ENCODE measurements at places on chromosomes 13 and 19.

DNA sequence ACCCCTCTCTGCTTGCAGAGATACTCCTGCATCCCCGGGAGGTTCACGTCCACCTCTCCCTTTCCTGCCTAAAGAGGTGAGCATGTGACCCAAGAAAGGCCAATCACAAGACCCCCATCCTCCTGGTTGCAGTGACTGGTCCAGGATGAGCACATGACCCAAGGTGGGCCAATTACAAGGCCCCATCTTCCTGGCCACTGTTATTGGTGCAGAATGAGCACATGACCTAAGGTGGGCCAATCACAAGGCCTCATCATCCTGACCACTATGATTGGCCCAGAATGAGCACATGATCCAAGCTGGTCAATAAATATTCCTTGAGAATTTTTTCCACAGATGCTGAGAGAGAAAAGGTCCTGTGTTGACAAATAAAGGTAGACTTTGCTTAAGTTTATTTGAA lies 350.7 kb downstream of the EFNB2 start:
- DNase-seq, result no peak

GRCh38 chr19:39941615-39942365 lies 7.4 kb upstream of the FCGBP start:
- DNase-seq, result peak; percentile 24

DNA sequence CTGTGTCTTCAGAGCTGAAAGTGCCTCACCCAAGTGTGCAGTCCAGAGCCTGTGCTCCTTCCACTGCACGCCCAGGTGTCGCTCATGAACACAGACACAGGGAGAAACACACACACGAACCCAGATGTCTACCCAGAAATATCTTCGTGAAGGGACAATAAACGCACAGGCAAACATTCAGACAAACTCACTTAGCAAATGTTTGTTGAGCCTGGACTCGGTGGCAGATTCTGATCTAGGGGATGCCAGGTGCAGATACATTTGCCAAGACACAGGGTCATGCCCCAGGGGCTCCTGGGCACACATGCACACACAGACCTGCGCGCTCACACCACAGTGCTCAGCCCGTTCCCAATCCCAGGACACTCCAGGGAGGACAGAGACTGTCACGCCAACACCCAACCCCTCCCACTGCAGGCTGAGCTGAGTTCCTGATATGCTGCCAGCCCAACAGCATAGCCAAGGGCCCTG lies 31.9 kb downstream of the SCGB2B2 start:
- no peak for DNase-seq

DNA sequence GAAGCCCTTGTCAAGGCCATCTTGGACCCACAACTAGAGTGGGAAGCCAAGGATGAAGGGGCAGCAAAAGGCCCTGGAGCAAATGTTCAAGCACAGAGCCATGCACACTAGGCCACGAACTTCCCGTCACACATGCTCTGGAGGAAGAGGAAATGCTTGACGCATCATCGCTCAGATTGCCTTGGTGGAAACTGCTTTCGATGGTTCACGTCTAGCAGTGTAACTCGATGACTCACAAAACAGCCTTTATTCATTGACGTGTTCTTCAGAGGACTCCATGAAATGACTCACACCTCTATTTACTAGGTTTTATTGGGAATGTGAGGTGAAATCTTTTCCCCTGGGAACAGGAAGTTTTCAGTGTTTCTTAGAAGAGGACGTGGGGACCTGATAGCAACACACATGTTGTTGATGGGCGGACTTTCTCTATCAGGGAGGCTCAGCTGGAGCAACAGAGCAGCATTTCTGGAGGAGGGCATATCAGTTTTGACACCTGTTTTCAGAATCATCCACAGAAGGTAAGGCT lies 79.8 kb upstream of the FLT1 start:
- peak; percentile 34 for DNase-seq

GRCh38 chr13:52010890-52011631 lies at the start of gene ATP7B:
Gene ATP7B (minus strand): TSS chr13:52011450. CDS start chr13:52011337, 113 bp downstream.
- no peak for DNase-seq

DNA sequence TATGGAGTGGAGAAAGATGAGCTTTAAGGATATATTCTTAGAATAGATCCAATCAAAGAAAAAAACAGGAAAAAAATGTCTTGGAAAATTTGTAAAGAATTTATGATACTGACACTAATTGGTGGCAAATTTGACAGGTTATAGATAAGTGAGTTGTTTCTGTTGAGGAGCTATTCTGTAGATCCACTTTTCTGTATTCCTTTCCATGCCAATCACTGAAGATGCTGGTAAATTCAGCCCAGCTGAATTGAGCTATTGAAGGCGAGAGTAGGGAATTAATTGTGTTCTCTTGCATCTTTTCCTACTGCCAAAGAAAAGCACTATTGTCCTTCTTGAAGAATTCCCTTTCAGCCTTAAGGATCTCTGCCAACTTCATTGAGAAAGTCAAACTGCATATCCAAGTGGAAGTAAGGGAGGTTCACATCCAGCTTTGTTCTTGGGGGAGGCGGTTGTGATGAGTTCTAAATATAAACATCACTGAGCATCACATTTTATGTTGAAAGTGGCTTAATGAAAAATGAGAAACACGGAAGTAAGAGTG lies 113.1 kb downstream of the PCDH9 start:
- DNase-seq, result no peak

- no peak for DNase-seq
These were observed 108.8 kb downstream of the SIPA1L3 start for GRCh38 chr19:38015761-38016160.

- no peak for DNase-seq
These were observed 39.7 kb upstream of the PEPD start for GRCh38 chr19:33561261-33561660.

DNA sequence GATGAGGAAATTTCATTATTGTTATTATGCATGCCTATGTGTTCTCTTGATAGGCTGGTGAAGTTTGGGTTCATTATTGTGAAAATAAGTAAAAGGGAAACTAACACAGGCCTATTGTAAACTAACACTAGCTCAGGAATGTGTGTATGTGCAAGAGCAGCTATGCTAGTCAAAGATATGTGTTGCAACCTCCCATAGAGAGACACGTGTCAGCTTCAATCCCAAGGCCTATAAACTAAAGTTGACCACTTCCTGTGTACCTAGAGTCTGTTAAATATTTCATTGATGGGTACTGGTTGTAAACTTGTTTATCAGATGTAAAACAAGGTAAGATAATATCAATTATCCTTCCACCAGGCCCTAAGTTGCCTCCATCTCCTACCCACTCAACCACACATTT lies 44.7 kb upstream of the ZNF30 start:
- no peak for DNase-seq

DNA sequence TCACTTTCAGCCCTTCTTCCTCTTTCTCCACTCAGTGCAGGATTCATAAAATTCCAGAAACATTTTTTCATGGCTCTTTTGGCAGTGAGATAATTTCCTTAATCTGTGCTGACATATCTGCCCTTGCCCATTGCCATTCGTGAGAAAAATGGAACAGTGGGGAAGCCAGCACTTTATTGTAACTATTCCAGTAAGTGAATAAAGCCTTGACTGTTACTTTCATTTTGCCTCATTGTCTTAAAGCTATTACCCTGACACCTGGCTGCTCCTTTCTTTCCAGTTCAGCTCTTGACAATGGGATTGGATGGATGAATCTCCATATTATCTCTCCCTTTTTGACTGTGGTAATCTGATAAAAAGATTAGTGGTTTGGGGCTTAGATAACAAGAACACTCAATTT lies 1068.1 kb upstream of the PCDH20 start:
- DNase-seq, result no peak

GRCh38 chr19:47582320-47582909 lies 9.5 kb upstream of the ZNF541 start:
- no peak for DNase-seq

DNA sequence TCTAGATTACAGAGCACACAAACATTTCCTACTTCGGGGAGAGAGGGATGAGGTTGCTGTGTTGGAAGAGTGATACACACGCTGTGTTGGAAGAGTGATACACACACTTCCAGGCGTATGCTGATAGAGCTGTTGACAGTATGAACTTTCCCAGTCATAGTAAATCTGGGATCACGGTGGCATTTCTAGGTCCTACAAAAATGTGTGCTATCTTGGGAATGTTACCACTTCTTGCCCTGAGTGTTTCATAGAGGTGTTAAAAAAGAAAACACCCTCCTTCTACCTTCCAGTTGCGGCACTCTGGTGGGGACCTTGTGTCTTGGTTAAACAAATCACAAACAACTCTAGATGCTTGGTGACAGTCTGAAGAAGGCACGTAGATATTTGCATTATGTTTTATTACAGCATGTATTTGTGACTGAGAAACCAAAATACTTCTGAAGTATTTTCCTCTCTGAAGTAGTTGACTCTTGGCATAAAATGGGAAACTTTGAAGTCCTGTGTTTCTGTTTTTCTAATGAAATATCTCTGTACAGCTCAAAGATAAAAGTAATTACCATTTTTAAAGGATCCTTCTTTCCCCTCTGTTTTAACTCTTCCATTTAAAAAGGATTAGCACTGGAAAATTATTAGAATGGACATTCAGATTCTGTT lies 52.5 kb downstream of the ARHGAP35 start:
- no peak for DNase-seq

DNA sequence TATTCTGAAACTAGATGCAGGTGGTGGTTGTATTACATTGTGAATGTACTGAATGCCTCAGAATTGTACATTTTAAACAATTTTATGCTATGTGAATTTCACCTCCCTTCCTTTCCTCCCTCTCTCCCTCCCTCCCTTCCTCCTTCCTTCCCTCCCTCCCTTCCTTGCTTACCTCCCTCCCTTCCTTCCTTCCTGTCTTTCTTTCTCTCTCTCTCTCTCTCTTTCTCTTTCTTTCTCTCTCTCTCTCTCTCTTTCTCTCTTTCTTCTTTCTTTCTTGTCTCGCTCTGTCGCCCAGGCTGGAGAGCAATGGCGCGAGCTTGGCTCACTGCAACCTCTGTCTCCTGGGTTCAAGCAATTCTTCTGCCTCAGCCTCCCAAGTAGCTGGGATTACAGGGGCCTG lies 37.2 kb downstream of the IER2 start:
- no peak for DNase-seq

DNA sequence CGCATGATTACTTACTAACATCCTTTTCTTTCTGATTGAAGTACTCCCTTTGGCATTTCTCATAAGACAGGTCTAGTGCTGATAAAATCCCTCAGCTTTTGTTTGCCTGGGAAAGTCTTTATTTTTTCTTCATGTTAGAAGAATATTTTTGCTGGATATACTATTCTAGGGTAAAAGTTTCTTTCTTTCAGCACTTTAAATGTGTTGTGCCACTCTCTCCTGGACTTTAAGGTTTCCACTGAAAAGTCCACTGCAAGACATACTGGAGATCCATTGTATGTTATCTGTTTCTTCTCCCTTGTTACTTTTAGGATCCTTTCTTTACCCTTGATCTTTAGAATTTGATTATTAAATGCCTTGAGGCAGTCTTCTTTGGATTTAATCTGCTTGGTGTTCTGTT lies 796.7 kb downstream of the UQCRFS1 start:
- no peak for DNase-seq

DNA sequence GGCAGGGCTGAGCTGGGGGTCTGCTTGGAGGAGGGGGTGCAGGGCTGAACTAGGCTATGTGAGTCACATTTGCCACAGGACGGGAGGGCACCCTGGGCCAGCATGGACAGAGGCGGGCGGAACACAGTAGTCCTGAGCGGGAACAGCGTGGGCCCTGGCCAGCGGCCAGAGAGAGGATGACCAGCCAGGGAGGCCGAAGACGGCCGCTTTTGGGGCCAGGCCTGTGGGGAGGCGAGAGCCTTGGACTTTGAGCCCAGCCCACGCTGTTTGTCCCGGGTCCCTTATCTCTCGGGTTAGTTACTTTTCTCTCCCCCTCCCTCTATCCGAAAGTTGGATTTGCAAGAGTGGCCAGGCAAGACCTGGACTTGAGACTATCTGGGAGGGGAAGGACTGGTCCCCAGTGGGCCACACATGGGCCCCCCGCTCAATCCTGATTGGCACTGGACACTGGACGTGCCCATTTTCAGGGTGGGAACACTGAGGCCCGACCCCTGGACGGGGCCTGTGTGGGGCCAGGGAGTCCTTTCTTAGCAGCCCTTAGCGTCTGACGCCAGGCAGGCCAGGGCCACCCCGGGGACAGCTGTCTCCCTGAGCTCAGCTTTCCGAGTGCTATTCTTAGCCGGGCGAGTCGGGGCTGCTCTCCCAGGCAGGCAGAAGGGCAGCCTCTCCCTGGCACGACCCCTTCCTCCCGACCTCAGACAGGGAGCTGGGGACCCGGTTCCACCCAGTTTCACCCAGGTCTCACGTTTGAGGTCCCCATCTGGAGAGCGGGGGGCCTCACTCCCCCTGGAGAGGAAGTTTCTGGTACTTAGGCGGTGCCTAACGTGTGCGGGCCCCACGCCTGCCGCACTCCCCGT lies 833 bp downstream of the GAMT start:
- DNase-seq, result no peak

DNA sequence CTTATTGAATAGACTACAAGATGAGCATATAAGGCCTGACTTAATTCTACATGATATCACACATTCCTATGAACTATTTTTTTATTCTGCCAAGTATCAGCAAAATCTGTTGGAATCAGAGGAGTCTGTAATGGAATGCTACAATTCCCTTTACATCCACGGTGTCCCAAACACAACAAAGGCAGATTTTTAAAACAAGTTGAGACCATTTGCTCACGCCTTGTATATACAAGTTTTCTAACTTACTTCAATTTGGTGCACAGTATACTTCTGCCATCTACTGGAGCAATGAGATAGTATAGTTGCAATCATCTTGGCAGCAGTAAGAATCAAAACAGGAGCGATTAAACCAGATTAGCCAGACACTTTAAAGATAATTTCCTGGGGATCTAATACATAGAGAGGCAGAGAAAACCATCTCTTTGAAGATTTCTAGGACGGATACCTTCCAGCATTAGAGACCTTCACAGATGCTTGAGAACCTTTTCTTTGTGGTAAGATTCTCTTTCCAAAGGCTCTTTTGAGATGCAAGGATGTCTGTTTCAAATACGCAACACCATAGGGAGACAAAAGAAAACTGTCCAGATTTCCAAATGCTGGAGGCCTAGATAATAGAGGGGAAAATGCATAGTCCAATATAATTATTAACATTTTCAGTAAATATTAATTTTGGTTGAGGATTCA lies 302.0 kb upstream of the MIR17HG start:
- DNase-seq, result no peak

GRCh38 chr13:39538816-39539790 lies 63.9 kb downstream of the LHFPL6 start:
- DNase-seq, result no peak

- no peak for DNase-seq
These were observed 418.9 kb downstream of the FGF14 start for GRCh38 chr13:101982903-101983302.

DNA sequence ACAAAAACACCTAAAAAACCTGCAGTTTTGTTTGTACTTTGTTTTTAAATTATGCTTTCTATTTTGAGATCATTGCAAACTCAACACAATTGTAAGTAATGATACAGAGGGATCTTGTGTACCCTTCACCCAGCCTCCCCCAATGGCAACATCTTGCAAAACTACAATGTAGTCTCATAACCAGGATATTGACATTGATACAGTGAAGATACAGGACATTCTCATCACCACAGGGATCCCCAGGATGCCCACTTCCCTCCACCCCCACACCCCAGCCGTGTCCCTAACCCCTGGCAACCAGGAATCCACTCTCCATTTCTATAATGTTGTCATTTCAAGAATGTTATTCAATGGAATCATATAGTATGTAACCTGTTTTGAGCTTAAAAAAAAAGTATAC lies 10.3 kb upstream of the C5AR2 start:
- no peak for DNase-seq

GRCh38 chr19:49589502-49589905 lies 1.5 kb upstream of the PRR12 start:
- DNase-seq, result no peak

All from stimulated activated CD4-positive, alpha-beta T cell treated with anti-CD3 and anti-CD28 coated beads, Interleukin-12 subunit alpha, Interleukin-12 subunit beta, amount 100 ng/mL, for 24 hours (primary cell).